Peyer's patch (tissue), 4 donors: ENCODE measurements at places on chromosomes 2 and 18. TPM values are rescaled to one million over a fixed set of nuclear protein-coding genes. Genes with fewer than 3 reads are reported as not detected.
A peak's percentile ranks its signal among the peaks of the same experiment; 100 is the strongest.

DNA sequence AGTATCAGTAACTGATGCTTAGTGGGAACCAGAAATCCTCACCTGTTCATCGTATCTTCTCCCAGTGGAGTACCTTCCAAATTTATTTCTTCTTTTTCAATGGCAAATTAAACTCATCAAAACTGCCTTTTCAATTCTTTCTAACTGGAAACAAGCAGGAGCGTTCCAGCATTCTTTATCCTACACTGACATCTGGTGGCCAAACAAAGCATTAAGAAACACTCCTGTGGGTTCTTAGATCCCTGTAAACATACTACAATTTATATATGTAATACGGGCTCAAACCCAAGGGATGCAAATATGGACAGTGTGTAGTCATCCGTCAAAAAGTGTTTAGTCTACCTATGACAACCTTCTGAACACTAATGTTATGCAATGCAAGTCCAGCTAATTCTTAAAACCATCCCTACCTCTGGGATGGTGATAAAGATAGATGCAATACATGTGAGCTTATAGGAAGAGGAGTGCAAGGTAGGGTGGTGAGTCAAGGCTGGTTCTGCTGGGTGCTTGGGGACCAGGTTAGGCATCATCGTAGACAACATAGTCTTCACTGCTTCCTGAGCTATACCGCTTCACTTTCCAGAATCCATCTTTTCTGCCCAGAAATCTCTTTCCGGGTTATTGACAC, 375.0 kb downstream of the CTNNA2 start:
- H3K4me3 ChIP-seq, result no peak overlapping the region
- no peaks in the 10 kb centered on the region for H3K27me3 ChIP-seq
- H3K27ac ChIP-seq, result no peak overlapping the region
- no peak for DNase-seq
- H3K36me3 ChIP-seq, result no peaks in the 10 kb centered on the region
- H3K4me1 ChIP-seq, result no peaks in the 10 kb centered on the region

DNA sequence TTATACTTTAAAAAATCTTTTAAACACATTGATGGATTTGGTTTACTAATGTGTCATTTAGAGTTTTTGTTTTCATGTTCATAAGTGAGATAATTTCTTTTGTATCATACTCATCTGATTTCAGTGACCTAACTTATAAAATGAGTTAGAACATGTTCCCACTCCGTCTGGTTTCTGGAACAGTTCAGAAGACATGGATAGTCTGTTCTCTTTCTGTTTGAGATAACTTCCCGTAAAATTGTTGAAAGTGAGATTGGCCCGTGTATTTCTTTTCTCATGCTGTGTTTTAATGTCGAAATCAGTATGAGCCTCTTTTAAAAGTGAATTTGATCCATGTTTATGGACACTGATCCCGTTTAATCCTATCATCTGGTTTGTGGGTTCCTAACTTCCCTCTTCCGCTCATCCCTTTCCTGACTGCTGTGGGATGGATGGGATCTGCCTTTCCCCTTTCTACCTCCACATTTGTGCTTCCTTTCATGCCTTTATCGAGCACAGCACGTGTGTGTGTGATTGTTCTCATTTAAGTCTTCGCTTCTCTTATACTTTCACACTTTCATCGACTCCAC, 78.9 kb downstream of the COPS8 start:
- H3K27me3 ChIP-seq, result no peaks in the 10 kb centered on the region
- H3K4me1 ChIP-seq, result no peaks in the 10 kb centered on the region
- H3K27ac ChIP-seq, result peak overlapping the region; percentile 21
- no peaks in the 10 kb centered on the region for H3K36me3 ChIP-seq
- no peak overlapping the region for H3K4me3 ChIP-seq

- H3K36me3 ChIP-seq, result no peaks in the 10 kb centered on the region
- no peaks in the 10 kb centered on the region for H3K27me3 ChIP-seq
- H3K4me3 ChIP-seq, result no peak overlapping the region
- H3K27ac ChIP-seq, result no peak overlapping the region
Measured at GRCh38 chr2:58553937-58554336, 312.8 kb upstream of the FANCL start.

The STARD6 gene
- total RNA-seq, result not detected

The HOXD13 gene
- total RNA-seq, result not detected

DNA sequence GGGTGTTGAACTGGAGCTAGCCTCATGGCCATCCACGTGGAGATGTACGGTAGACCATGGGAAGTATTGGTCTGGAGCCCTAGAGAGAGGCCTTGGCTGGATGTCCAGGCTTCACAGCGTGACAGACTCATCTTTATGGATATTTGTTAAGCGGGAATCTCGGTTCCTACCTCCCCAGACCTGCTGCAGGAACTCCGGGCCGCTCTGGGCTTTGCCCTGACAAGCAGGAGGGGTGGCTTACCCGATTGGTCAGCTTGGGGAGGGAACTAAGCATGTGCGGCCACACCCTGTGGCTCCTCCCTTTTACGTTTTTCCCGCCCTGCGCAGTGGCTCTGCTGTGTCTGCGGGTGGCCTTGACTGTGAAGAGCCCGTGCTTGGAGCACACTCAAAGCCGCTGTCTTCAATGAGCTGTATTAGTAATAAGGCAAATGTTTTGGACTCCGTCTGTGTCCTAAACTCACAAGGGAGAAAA, 52.3 kb downstream of the PAPOLG start:
- H3K4me3 ChIP-seq, result no peak overlapping the region
- H3K27me3 ChIP-seq, result no peaks in the 10 kb centered on the region
- H3K27ac ChIP-seq, result no peak overlapping the region
- DNase-seq, result no peak
- no peaks in the 10 kb centered on the region for H3K4me1 ChIP-seq

DNA sequence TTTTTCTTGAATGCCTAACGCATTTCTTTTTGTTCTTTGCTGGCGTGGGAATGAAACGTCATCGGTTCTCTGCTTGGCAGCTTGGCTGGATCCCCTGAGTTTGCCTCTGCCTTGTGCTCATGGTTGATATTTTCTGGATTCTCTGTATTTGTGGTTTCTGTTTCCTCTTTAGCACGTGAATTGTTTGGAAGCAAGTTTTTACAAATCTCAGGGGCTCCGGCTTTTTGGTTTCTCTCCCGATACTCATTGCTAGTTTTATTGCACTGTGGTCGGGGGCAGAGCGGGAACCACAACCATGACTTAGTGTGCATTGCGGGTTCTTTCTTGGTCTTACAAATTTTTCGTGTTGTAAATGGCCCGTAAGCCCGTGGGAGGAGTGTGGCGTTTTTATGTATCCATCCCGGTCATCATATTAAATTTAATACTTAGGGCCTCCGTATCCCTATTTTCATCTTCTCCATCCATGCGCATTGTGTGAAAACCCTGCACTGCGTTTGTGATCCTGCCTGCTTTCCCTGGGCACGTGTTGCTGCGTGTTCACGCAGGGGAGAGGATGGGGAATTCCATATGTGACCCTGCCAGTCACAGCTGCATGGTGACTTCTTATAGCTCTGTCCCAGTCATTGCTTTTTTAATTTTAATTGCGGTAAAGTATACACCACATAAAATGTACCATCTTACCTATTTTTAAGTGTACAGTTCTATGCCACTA, 9.4 kb downstream of the RAMP1 start:
- H3K4me1 ChIP-seq, result peaks cover 34% of the 10 kb centered on the region
- peak; percentile 34 for DNase-seq
- no peaks in the 10 kb centered on the region for H3K36me3 ChIP-seq

The SPRED2 gene
- total RNA-seq, result 25.0 TPM

DNA sequence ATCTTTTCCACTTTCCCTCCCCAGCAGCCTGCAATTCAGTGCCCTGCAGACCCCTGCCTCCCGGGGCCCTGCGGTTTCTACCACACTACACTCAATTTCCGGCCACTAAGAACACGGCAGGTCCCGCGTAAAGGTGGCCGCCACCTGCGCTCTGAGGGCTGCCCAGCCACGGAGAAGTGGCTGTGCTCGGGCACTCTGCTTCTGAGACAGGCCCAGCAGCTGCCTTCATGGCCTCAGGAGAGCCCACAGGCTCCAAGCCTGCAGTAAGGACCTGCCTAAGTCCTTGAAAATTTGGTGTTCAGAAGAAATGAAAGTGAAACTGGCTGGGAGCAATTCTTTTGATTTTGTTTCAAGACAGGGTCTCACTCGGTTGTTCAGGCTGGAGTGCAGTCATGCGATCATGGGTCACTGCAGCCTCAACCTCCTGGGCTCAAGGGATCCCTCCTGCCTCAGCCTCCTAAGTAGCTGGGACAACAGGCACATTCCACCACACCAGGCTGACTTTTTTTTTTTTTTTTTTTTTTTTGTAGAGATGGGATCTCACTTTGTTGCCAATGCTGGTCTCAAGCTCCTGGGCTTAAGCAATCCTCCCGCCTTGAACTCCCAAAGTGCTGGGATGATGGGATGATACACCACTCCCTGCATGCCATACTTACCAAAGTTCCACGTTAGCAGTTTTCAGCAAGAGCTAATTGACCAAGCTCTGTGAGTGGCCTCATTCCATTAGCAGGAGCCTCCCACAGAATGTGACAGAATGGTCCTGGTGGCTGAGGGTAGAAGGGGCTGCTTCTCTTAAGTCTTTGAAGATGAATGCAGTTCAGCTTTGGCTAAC, 14.6 kb upstream of the ALPP start:
- H3K4me1 ChIP-seq, result no peaks in the 10 kb centered on the region
- peak overlapping the region; percentile 26 for H3K4me3 ChIP-seq
- H3K27ac ChIP-seq, result no peak overlapping the region
- no peaks in the 10 kb centered on the region for H3K36me3 ChIP-seq
- no peak for DNase-seq

DNA sequence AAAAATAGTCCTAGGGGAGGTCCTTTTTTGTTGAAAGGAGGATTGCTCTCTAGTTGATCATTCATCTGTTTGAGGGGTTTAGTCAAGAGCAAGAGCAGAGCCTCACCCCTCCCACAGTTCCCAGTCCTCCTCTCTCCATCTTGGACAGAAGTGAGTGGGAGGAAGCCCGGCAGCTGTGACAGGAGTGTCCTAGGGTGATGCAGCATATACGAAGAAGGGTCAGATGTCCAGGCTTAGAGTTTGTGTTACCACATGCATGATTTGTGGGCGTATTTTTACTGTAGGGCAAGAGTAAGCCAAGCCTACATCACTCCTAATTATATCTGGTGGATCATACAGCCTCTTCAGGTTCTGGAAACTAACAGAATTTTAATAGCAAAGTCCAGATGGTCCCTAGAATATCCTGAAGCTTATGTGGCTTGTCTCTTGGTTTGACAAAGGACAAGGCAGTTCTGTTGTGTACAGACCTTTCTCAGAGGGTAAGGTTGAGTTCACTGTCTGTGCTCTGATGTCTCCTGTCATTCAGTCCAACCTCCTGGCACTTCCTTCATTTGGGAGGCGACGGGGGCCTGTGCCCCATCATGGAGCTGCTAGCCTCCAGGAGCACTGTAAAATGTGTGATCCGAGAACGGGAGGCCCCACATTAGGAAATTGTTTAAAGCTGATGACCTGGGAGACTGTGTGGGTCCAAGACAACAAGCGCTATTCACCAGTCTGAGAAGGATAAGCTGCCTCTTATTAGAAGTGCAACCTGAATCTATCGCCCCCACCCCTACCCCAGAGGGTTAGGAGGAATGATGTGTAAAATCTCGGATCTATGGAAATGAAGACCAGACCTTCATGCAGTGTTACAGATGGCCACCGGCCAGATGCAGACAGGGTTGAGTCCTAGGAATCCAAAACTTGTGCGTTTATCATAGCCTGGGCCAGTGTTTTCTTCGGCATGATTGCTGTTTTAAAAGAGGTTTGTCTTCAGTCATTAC, 6.9 kb downstream of the CEP68 start:
- no peaks in the 10 kb centered on the region for H3K4me1 ChIP-seq
- DNase-seq, result no peak
- H3K27me3 ChIP-seq, result no peaks in the 10 kb centered on the region
- H3K36me3 ChIP-seq, result no peaks in the 10 kb centered on the region
- H3K4me3 ChIP-seq, result no peak overlapping the region

The USP14 gene
- total RNA-seq, result 17.6 TPM

GRCh38 chr2:38515155-38516074, 87.3 kb downstream of the HNRNPLL start:
- H3K27ac ChIP-seq, result no peak overlapping the region
- no peaks in the 10 kb centered on the region for H3K36me3 ChIP-seq
- no peak for DNase-seq
- no peaks in the 10 kb centered on the region for H3K27me3 ChIP-seq

- no peaks in the 10 kb centered on the region for H3K4me1 ChIP-seq
- no peak for DNase-seq
Measured at GRCh38 chr2:241571821-241572620, 13.5 kb downstream of the BOK start.

The C2orf92 gene
- total RNA-seq, result 29.0 TPM

The FN1 gene
- 70.1 TPM for total RNA-seq

The SMYD5 gene
- 5.1 TPM for total RNA-seq

The GPR35 gene
- 266 TPM for total RNA-seq

DNA sequence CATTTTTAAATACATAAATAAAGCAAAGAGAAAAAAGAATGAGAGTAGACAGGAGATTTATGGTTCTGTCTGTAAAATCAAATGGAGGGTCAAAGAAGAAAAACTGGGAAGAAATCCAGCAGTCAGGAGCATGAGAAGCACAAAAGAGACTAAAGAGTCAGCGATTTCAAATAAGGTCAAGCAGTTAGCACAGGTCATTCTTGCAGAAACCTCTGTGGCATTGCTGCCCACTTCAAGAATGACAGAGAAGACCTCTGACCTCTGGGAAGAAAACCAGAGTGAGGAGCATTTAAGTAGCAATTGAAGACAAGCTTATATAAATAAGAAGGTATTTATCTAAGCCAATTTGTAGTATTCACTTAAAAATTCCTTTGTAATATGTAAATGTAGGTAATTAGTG, 172.0 kb upstream of the SPOPL start:
- no peaks in the 10 kb centered on the region for H3K27me3 ChIP-seq
- no peak overlapping the region for H3K27ac ChIP-seq
- H3K4me1 ChIP-seq, result no peaks in the 10 kb centered on the region
- no peaks in the 10 kb centered on the region for H3K36me3 ChIP-seq
- DNase-seq, result no peak

The C1QL2 gene
- not detected for total RNA-seq

- H3K27me3 ChIP-seq, result no peaks in the 10 kb centered on the region
- H3K4me1 ChIP-seq, result no peaks in the 10 kb centered on the region
- no peak for DNase-seq
Measured at GRCh38 chr2:208253600-208254117, 1.2 kb downstream of the IDH1 start.

The FAM210A gene
- total RNA-seq, result 14.0 TPM

GRCh38 chr2:180730976-180731375, 249.4 kb upstream of the UBE2E3 start:
- no peak for DNase-seq
- no peaks in the 10 kb centered on the region for H3K4me1 ChIP-seq
- no peaks in the 10 kb centered on the region for H3K36me3 ChIP-seq
- no peaks in the 10 kb centered on the region for H3K27me3 ChIP-seq
- H3K27ac ChIP-seq, result no peak overlapping the region
- H3K4me3 ChIP-seq, result no peak overlapping the region

The KCNS3 gene
- 14.0 TPM for total RNA-seq

The CABYR gene
- not detected for total RNA-seq

The MOCOS gene
- total RNA-seq, result 5.0 TPM

GRCh38 chr2:60152226-60152833, 401.1 kb downstream of the BCL11A start:
- DNase-seq, result no peak
- H3K4me1 ChIP-seq, result no peaks in the 10 kb centered on the region
- H3K27me3 ChIP-seq, result no peaks in the 10 kb centered on the region

- peak; percentile 46 for DNase-seq
- no peaks in the 10 kb centered on the region for H3K4me1 ChIP-seq
- H3K36me3 ChIP-seq, result no peaks in the 10 kb centered on the region
- no peaks in the 10 kb centered on the region for H3K27me3 ChIP-seq
Measured at GRCh38 chr2:127576433-127577207, 41.1 kb downstream of the MYO7B start.
